ENCODE measurements at places on chromosomes 11 and 22.

DNA sequence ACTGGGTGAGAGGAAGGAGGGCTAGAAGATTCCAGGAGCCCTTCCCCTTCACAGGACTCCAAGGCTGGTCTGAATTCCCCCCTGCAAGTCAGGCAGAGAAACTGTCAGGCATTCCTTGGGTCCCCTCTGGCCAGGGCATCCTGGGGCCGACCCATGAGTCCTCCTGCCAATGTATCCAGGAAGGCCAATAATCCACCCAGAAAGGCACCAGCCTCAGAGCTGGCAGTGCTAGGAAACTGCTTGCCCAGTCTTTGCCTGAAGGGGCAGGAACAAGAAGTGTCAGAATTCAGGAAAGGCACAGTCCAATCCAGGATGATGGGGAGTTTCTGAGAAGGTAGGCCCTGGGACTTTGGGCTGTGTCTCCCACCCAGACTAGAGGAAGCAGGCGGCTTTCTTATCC is 41.0 kb downstream of the BUD13 start:
- DNase-seq: no peak

- no peak for DNase-seq
Observed at GRCh38 chr11:43558556-43559127, 121.9 kb upstream of the HSD17B12 start.

GRCh38 chr22:20885557-20886323 is 26.9 kb downstream of the SNAP29 start:
- no peak for DNase-seq

- no peak for DNase-seq
Observed at GRCh38 chr11:35163702-35164496, 24.9 kb downstream of the CD44 start.

DNA sequence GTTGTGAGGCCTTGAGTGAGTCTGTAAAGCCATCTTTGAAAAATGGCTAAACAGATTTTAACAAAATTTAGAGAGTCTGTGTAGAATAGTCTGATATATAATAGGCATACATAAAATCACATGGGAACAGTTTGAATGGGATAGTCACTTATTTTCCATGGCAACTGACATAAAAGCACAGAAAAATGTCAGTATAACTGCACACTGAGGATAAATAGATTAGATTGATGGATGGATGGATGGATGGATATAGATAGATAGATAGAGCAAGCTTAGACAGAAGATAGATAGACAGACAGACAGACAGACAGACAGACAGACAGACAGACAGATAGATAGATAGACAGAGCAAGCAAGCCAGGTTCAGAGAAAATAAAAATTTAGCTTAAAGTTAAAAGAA is 660.2 kb upstream of the API5 start:
- no peak for DNase-seq

DNA sequence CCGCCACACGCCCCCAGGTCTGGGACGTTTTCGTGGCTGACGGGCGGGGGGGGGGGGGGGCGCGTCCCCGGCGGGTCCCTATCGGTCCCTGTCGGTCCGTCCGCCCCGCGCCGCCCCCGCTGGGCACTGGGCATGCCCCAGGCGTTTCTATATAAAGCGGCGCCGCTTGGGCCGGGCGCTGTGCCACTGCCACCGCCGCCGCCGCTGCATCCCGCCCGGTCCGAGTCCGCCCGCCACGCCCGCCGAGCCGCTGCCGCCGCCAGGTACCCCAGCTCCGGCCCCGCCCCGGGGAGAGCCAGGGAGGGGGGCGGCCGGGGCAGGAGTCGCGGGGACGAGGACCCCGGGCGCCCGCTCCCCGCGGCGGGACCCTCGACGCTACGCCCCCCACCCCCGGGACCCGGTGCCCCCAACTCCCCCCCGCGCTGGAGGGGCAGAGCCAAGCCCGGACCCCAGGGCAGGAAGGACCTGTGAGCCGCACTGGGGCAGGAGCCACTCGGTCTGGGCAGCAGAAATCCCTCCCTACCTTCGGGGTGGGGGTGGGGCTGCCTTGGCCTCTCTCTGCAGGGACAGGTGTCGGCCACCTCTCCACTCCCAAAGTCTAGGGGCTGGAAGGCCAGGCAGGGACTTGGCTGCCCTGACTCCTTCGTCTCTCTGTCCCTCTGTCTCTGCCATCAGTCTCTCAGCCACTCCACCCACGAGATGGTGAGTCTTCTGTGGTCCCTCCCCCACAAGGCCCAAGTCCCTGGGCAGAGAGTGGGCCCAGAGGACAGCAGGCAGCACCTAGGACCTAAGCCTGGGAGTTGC is at the start of gene CARNS1:
TSS of gene CARNS1 (plus strand) at position 178 of the 804 bp plus-strand sequence. CDS start at position 700, 522 bp downstream.
- DNase-seq: no peak

DNA sequence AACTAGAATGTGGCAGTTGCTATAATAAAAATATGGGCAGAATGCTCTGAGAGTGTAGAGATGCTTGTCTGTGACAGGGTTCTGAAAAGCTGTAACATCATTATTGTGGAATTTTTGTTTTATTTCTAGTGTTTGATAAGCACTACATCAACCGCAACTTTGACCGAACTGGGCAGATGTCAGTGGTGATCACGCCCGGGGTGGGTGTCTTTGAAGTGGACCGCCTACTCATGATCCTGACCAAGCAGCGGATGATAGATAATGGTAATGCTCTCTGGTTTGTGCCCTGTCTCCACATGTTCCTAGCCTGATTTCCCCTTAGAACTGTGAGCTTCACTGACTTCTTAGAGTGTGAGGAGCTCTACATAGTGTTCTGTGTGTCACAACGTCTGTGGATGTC is 48.8 kb downstream of the DEPDC5 start:
- DNase-seq: no peak

DNA sequence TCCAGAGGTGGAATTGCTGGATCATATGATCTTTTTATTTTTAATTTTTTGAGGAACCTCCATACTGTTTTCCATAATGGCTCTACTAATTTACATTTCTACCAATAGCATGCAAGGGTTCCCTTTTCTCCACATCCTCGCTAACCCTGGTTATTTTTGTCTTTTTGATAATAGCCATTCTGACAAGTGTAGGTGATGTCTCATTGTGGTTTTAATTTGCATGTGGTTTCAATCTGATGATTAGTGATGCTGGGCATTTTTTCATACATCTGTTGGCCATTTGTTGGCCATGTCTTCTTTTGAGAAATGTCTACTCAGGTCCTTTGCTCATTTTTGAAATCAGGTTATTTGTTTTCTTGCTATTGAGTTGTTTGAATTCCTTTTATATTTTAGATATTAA is 15.4 kb upstream of the OR4D5 start:
- no peak for DNase-seq

DNA sequence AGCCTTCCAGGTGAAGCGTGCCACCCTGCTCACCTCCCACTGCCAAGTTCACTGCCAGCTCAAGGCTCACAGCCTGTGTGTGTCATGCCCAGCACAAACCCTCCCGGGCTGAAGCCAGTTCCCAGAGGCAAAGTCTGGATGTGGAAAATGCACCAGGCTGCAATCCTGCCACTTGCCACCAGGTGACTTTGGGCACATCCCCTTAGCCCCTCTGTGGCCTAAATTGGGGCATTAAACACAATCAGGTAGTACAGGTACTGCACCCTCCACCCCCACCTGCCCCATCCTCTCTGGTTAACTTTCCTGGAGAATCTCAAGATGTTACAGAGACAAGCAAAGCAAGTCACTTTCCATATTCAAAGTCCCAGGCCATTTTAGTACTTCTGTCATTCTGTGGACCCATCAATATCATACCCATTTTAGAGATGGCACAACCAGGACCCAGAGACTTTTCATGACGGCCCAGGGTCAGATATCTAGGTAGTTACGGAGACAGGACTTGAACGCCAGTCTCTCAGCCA is 1.8 kb upstream of the RASD2 start:
- no peak for DNase-seq

- DNase-seq: no peak
Observed at GRCh38 chr11:86785576-86785975, 14.8 kb upstream of the PRSS23 start.

DNA sequence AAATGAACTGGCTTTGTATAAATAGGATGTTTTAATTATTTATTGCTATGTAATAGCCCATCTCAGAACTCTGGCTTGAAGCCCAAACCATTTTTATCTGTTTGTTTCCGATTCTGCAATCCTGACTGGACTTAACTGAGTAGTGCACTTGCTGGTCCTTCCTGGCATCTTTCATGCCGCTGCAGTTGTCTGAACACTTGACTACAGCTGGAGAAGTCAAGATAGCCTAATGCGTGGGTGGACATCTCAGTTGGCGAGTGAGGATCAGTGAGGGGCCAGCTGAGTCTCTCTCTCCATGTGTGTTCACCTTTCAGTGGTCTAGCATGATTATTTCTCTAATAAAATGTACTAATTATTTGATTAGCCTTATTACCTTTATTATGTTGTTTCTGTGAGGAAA is 105.8 kb downstream of the PRMT3 start:
- no peak for DNase-seq

- no peak for DNase-seq
Observed at GRCh38 chr11:492427-493226, 14.4 kb downstream of the RNH1 start.

- no peak for DNase-seq
Observed at GRCh38 chr11:6417907-6418556, 862 bp downstream of the APBB1 start.

- DNase-seq: no peak
Observed at GRCh38 chr11:130159657-130160497, at the start of gene ST14. Gene ST14, plus strand, starts transcription at chr11:130159782. Its CDS starts 198 bp downstream, at chr11:130159980.
